Activated CD4-positive, CD25-positive, alpha-beta regulatory T cell treated with anti-CD3 and anti-CD28 coated beads, Interleukin-2, amount 50 U/mL, for 72 hours (primary cell): ENCODE measurements at places on chromosomes 5 and 9.

- no peak for DNase-seq
Observed at GRCh38 chr5:143413958-143414669, 10.6 kb upstream of the NR3C1 start.

DNA sequence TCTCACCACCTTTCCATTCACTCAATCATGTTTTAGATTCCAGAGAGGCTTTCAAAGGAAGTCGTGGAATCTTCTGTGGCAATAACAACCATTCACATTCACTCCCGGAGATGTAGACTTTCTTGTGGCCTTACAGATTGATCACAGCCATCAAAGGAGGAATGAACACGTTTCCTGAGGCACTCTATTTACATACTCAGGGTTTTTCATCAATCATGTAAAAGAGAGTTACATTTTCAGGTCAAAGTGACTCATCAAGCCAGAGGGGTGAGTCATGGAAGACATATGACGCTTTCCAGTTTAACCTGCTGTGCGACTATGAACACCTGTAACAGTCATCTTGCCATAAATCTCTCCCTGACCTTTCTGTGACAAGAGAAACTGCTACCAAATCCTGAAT lies 39.3 kb upstream of the RAD23B start:
- no peak for DNase-seq

DNA sequence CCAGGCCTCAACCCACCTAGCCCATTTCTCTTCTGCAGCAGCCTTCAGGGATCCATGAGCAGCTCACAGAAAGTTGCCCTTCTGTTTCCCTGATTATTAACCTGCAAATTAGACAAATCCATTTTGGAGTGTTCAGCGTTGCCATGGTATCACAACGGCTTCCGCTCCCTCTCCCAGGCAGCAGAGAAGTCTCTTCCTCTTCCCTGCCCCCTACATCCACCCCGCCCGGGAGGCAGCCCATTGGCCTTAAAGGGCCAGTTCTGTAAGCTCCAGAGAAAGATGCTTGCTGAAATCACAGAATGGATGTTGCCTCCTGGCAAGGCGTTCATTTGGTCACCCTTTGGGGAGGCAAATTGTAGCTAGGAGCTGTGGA lies 47.7 kb upstream of the BOD1 start:
- no peak for DNase-seq

DNA sequence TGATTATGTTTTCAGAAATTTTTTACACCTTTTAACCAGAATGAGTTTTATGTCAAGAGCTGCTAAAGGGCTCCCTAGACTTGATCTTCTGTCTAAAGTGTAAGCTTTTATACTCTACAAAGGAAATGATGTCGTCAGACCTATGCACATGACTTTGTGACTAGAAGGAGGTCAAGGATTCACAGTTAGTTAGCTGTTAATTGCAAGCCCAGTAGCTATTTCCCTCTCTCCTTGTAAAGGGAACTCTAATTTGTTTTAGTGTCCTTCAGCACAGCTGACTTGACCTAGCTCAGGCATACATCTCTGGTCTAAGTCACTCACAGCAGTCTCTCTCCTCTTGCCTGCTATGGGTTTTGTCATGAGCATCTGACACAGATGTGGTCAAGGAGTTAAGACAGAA lies 173.5 kb upstream of the NREP start:
- no peak for DNase-seq

- DNase-seq = no peak
Observed at GRCh38 chr9:115275753-115276152, 157.8 kb upstream of the TNC start.

DNA sequence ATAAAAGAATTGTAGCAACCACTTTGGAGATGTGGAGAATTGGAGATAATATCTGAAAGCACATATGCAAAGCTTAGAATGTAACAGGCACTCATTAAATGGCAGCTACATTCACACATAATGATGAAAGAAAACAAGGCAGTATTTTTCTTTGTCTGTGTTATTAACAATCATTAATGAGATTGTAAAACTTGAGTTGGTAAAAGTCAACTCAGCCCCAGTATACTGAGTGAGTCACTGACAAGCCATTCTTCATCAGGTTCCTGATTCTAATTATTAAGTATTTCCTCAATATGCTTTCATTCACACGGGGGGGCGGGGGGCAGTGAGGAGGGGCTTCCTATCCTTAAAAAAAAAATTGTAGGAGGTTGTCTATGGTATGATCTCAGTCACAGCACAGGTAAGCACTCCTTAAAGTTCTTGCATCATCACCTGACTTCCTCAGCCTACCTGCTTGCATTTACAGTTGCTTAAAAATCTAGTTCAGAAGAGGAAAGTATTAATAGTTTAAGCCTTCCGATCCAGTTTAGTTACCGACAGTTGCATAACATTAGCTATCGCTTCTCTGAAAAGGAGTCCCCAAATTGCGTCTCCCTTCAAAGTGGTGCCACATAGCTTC lies 379.8 kb downstream of the EFNA5 start:
- no peak for DNase-seq

- DNase-seq = no peak
Observed at GRCh38 chr5:109931049-109931780, 241.5 kb downstream of the MAN2A1 start.

DNA sequence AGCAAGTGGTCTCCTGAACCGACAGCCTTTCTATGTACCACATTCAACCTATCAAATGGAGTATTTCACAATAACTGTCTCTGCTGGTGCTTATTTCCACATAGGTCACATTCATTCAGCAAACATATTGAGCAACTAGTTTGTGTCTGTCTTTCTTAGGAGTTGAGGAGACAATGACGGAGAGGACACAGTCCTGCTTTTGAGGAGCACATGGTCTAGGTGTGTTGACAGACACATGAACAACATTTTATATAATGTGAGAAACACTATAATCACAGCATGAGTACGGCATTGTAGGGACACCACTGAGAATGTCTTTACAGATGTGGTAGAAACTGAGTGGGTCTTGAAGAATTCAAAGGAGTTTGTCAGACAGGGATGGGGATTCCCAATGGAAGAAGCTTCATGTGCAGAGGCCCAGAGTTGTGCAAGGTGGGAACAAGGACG lies 28.5 kb downstream of the NFIL3 start:
- no peak for DNase-seq
